ENCODE measurements at places on chromosomes 2 and 18. TPM values are rescaled to one million over a fixed set of nuclear protein-coding genes. Genes with fewer than 3 reads are reported as not detected.

Gene STPG4
- polyA plus RNA-seq = not detected

Gene GCKR
- not detected for polyA plus RNA-seq

Gene NT5C1B
- polyA plus RNA-seq = 0.61 TPM

Gene PAPOLG
- 24.6 TPM for polyA plus RNA-seq

- no peak for DNase-seq
Measured at GRCh38 chr18:66557091-66557490, 46.8 kb downstream of the CDH19 start.

- no peak for DNase-seq
Measured at GRCh38 chr2:179165356-179166000, 99.2 kb downstream of the SESTD1 start.

DNA sequence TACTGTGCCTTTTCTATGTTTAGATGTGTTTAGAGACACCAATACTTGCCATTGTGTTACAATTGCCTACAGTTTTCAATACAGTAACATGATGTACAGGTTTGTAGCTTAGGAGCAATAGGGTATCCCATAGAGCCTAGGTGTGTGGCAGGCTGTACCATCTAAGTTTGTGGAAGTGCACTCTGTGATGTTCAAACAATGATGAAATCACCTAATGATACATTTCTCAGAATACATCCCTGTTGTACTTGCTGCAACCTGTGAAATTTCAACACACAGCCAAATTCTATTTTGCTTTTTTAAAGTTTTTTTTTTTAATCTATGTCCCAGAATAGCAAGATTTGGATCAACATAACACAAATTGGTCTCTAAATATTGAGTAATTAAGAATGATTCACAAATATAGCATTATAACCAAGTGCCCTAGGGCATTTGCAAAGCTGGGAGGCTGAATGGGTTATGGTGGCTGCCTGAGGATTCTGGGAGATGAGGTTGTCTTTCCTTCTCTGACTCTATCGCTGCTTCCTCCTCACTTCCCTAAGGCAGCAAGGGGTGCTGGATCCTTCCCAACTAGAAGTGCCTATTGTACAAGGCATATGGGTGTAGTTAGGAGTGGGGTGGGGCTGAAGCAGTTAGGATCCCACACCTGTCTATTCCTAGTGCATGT, 78.3 kb downstream of the SKA1 start:
- DNase-seq = no peak

- DNase-seq = no peak
Measured at GRCh38 chr2:8821276-8822217, 15.9 kb downstream of the KIDINS220 start.

GRCh38 chr2:20806286-20806685, 16.6 kb downstream of the LDAH start:
- no peak for DNase-seq

DNA sequence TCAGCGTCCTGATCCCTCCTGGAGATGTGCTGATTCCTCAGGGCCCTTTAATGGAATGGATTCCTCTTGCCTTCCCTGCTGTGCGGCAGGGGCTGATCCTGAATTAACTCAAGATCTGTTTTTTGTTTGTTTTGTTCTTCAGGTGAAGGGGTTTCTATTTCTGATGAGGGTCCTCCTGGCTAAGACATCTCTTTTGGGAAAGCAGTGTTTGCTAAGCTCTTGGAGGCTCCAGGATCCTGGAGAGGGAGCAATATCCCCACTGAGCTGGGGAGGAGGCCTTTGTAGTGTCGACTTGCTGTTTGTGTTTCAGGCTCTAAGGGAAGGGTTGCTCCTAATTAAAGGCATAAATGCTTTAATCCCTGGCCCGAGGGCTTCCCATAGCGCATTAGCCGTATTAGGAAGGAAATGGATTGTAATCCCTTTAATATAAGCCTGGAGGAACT, 65.3 kb upstream of the FOXI3 start:
- no peak for DNase-seq

DNA sequence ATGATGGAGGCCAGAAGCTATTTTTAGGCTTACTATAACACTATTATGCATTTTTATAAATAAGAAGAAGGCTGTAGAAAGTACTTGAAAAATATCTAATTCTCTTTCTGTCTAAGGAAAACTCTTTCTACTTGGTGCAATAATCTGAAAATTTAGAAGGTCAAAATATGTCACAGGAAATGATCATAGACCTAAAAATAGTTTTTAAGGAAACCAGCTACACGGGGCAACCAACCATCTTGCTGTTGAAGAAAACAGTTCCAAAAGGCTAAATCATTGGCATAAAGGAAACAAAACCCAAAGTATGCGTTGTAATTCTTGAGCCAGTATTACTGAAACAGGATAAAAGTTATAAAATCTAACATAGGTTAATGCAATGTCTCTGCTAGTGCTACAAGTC, 40.2 kb downstream of the SOCS6 start:
- DNase-seq = no peak

- no peak for DNase-seq
Measured at GRCh38 chr2:168780669-168781071, 21.8 kb upstream of the NOSTRIN start.

- no peak for DNase-seq
Measured at GRCh38 chr2:46970334-46971288, 55.0 kb upstream of the MCFD2 start.

DNA sequence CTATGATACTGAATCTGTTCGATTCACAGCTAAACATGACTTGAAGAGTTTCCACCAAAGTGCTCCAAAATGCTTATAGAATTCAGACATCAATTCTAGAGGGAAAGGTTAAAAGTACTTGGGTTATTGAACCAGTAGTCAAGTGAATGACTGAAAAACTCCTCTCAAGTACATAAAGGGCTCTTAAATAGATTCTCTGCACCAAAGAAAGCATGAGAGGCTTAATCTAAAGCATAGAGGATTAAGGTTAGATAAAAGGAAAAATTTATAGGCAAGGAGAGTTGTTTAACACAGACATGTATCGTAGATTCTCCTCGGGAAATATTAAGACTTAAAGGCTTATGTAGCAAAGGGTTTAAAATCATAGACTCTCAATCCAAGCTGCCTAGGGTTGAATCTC, 701.4 kb downstream of the ERBB4 start:
- no peak for DNase-seq

DNA sequence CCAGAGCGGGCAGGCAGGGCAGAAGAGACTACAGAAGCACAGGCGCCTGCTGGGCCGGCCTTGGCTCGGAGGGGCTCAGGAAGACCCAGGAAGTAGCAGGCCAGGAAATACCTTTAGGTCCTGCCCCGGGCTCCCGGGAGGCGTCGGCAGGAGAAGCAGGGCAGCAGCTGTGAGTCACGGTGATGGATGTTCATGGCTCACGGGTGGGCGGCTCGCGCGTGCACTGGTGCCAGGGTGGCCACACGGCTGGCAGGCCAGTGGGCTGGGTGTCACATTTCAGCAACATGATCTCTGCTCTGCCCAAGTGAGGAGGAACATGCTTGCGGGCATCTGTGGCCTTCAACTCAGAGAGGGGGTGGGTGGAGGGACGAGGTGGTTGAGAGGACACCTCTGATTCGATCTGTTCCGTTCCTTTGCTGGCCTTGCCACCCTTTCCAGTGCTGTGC, 139.3 kb downstream of the KLHL29 start:
- no peak for DNase-seq

DNA sequence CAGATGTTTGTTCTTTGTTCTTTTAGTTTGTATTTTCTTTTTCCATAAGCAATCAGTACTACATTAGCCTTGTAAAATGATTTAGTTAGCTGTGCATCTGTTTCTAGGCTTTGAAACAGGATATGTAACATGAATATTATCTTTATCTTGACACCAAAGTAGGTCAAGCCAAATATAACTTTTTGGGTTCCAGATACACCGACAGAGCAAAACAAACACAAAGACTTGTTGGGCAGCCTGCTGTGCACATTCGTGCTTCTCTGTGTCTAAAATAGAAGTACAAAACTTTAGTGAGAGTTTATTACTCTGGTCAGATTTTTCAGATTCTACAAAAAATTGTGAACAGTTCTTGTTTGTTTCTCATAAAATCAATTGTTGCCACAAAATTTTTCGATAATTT, 1059.3 kb upstream of the GYPC start:
- DNase-seq = no peak

DNA sequence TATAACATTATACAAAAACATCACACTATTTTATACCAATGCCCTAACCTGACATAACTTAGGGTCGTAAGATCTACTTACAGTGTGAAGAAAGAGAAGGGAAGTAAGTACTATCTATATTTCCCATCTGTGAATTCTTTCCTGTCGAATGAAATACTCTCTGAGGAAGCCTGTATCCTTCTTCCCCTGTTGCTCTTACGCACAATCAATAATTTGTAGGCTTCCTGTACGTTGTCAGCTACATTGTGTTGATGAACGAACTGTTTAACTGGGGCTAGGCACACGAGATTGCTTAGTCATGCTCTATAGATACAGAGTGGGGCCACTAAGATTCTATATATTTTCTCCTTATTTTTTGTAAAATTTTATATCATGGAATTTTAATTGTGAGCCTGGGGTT, 1125.0 kb upstream of the CELF4 start:
- no peak for DNase-seq

DNA sequence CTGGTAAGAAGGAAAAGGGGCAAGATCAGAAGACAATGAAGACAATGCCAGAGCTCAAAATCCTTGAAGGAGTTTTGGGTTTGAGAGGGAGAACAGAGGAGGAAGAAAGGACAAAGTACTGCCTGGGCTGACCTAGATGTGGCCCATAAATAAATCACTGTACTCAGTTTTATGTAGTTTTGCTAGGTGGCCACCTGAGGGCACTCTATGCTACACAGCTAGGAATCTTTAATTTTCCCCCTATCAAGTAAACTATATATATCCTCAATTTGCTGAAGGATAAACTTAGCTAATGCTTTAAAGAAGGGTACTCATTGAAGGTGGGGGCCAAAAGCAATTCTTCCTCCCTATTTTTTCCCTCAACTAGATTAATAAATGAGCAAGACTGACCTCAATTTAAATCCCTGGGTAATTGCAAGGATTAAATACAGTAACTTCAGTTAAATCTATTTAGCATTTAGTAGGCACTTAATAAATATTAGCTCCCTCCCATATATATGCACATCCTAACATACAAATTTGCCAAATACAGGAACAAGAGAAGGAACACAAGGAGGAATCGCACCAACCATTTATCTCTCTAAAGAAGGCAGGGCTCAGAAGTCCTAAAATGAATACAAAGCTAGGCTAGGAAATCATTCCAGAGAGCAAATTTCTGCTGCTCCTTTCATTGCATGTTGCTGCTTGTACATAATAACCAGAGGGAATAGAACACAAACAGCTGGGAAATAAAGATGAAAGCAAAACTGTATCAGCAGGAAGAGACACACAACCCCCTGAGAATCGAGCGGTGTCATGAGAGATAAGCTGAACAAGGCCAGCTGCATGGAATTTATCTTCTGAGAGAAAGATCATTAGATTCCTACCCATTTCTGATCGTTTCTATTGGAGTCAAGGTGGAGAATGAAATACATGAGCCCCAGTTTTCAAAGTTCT, 540.1 kb downstream of the NRXN1 start:
- no peak for DNase-seq

GRCh38 chr2:60832621-60833020, 48.8 kb upstream of the REL start:
- no peak for DNase-seq

DNA sequence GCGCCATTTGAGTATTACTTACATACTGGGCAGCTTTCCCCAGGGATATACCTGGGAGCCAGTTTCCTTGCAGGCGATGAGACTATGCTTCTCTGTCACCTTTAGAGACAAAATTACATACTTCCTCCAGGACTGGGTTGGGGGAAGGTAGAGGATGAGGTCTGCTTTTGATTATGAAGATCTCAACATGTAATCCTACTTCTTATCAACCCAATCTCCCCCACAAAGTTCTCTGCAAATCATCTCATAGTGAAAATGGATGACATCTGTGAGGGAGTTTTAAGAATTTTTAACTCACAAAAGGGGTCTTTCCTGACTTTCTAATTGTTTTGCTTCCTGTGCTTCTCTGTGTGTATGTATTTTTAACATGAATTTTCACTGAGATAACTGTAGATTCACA, 81.9 kb downstream of the TMEM131 start:
- DNase-seq = no peak

- DNase-seq = no peak
Measured at GRCh38 chr2:239693761-239694415, 293.1 kb upstream of the HDAC4 start.

All from right renal cortex interstitium (tissue), 3 donors.